ENCODE measurements at places on chromosomes 4 and X.

GRCh38 chr4:16765546-16765945 is 132.9 kb downstream of the LDB2 start:
- H3K36me3 ChIP-seq, result no peaks in the 10 kb centered on the region
- no peak for DNase-seq
- H3K4me1 ChIP-seq, result no peaks in the 10 kb centered on the region
- H3K4me3 ChIP-seq, result no peak overlapping the region
- H3K27me3 ChIP-seq, result no peaks in the 10 kb centered on the region

- no peak overlapping the region for H3K27ac ChIP-seq
- no peak for DNase-seq
- H3K4me3 ChIP-seq, result no peak overlapping the region
Observed at GRCh38 chr4:25580633-25581467, 74.8 kb upstream of the SLC34A2 start.

DNA sequence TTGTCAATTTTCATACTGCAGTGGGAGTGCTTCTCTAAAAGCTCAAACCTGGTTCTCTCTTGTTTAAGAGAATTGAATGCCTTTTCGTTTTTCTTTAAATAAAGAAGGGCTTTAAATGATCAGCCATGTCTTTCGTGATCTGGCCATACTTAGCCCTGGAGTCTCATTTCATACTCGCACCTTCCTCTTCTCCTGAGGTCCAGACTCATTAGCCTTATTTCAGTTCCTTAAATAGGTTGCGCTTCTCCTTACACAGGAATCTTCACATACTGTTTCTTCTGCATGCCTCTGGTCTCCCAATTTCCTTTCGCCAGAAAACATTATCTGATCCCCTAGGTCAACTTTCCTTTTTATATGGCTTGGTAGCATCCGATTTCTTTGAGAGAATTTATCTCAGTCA is 565.6 kb upstream of the TENM3 start:
- no peak overlapping the region for H3K4me3 ChIP-seq
- no peaks in the 10 kb centered on the region for H3K36me3 ChIP-seq
- DNase-seq, result no peak
- no peak overlapping the region for H3K27ac ChIP-seq

- no peaks in the 10 kb centered on the region for H3K36me3 ChIP-seq
- no peak for DNase-seq
- H3K4me1 ChIP-seq, result no peaks in the 10 kb centered on the region
- H3K27ac ChIP-seq, result no peak overlapping the region
Observed at GRCh38 chr4:3830774-3831528, 64.8 kb downstream of the ADRA2C start.

DNA sequence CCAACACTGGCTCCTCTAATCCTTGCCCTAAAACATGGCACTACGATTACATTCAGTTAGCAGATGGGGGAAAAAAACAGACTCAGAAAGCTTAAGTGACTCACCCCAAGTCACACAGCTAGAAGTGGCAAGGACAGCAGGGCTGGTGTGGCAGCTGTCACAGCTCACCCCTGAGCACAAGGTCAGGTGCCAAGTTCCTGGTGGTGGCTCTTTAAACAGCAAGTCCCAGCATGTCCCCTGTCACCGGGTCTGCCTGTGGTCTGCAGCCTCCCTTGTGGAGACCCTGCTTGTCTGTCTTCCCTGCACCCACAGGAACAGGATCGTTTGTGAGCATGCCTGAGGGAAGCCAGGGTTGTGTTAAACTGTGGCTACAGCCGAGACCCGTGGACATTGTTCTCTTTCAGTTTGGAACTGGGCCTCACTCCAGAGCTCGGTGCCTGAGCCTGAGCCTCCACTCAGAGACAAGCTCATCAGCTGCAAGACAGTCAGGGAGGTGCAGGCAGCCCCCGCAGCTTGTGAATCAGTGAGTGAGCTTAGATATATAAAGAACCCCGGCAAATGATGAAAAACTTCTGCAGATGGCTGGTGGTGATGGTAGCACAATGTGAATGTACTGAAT is 260.8 kb downstream of the BCOR start:
- no peaks in the 10 kb centered on the region for H3K36me3 ChIP-seq
- no peaks in the 10 kb centered on the region for H3K4me1 ChIP-seq
- no peak for DNase-seq
- no peak overlapping the region for H3K4me3 ChIP-seq
- H3K27me3 ChIP-seq, result no peaks in the 10 kb centered on the region

GRCh38 chrX:11770320-11770719 is 12.3 kb downstream of the MSL3 start:
- H3K27me3 ChIP-seq, result no peaks in the 10 kb centered on the region
- no peaks in the 10 kb centered on the region for H3K4me1 ChIP-seq
- DNase-seq, result peak; percentile 60
- H3K4me3 ChIP-seq, result no peak overlapping the region

All from mesenchymal stem cell (in vitro differentiated cells and primary cell).